ENCODE measurements at places on chromosomes 6 and 20. TPM values are rescaled to one million over a fixed set of nuclear protein-coding genes. Genes with fewer than 3 reads are reported as not detected.

- peaks cover 42% of the 10 kb centered on the region for H3K27me3 ChIP-seq
- H3K4me1 ChIP-seq: no peaks in the 10 kb centered on the region
- no peak overlapping the region for H3K4me3 ChIP-seq
- no peak overlapping the region for H3K27ac ChIP-seq
- DNase-seq: no peak
- no peaks in the 10 kb centered on the region for H3K36me3 ChIP-seq
These were observed 22.9 kb downstream of the IRF4 start for GRCh38 chr6:414447-414846.

GRCh38 chr20:31595654-31596411, 9.3 kb upstream of the ID1 start:
- peak; percentile 89 for DNase-seq
- H3K4me1 ChIP-seq: peaks cover 43% of the 10 kb centered on the region
- peak overlapping the region; percentile 89 for H3K27ac ChIP-seq
- no peaks in the 10 kb centered on the region for H3K27me3 ChIP-seq
- no peaks in the 10 kb centered on the region for H3K36me3 ChIP-seq
- H3K4me3 ChIP-seq: no peak overlapping the region

DNA sequence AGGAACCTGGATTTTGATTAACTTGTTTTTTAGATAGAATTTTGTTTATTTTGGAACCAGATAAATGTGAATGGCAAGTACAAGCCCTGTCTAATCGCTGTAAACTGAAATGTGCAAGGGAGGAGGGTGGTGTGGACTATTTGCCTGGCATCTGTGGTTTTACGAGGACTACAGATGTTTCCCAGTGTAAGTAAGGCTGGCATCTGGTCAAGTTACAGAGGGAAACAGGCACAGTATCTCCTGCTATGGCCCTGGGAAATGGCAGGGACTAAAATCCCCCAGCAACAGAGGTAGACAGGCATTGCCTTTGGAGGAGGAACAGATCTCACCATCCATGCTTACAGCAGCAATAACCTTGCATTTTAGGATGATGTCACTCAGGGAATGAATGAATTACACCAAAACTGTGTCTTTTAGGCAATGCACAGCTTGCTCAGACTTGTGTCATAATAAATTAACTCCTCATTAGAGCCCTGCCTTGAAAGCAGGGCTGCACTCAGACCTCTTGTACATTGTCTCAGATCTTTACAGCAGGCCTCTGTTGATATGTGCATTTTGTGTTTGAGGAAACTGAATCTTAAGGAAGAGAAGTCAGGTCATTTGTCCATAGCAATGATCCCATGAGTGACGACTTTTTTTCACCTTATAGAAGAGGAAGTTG, 96.2 kb downstream of the TCP11 start:
- DNase-seq: no peak
- peak overlapping the region; percentile 92 for H3K27ac ChIP-seq
- H3K4me3 ChIP-seq: no peak overlapping the region
- H3K27me3 ChIP-seq: no peaks in the 10 kb centered on the region
- H3K36me3 ChIP-seq: peaks cover 7% of the 10 kb centered on the region
- H3K4me1 ChIP-seq: peaks cover 100% of the 10 kb centered on the region

GRCh38 chr20:20849161-20849560, 136.7 kb upstream of the RALGAPA2 start:
- H3K36me3 ChIP-seq: no peaks in the 10 kb centered on the region
- peaks cover 58% of the 10 kb centered on the region for H3K27me3 ChIP-seq
- no peak overlapping the region for H3K4me3 ChIP-seq
- no peaks in the 10 kb centered on the region for H3K4me1 ChIP-seq
- H3K27ac ChIP-seq: no peak overlapping the region
- DNase-seq: no peak

DNA sequence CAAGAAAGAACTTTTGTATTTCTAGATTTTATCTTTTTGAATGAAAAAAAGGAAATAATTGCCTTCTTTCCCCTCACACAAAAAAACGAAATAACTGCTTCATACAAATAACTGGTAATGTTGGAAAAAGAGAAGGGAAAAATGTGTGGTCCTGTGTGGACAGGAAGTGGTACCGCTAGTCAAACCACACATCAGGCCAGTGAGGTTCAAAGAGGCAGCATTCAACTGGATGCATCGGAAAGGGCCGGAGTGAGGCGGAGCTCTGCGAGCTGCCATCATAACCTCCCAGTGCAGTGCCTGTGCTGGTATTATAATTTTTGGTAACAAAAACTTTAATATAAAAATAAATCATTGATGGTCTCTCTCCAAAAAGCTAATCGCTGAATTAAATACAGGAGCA, 111.2 kb downstream of the IRF4 start:
- H3K27ac ChIP-seq: no peak overlapping the region
- H3K27me3 ChIP-seq: no peaks in the 10 kb centered on the region
- H3K4me1 ChIP-seq: peaks cover 9% of the 10 kb centered on the region

NKX2-4 gene
- total RNA-seq: not detected

PLN gene
- 2,329 TPM for total RNA-seq

HLA-DQA2 gene
- total RNA-seq: 1.8 TPM

MYL9 gene
- total RNA-seq: 1,345 TPM

DNA sequence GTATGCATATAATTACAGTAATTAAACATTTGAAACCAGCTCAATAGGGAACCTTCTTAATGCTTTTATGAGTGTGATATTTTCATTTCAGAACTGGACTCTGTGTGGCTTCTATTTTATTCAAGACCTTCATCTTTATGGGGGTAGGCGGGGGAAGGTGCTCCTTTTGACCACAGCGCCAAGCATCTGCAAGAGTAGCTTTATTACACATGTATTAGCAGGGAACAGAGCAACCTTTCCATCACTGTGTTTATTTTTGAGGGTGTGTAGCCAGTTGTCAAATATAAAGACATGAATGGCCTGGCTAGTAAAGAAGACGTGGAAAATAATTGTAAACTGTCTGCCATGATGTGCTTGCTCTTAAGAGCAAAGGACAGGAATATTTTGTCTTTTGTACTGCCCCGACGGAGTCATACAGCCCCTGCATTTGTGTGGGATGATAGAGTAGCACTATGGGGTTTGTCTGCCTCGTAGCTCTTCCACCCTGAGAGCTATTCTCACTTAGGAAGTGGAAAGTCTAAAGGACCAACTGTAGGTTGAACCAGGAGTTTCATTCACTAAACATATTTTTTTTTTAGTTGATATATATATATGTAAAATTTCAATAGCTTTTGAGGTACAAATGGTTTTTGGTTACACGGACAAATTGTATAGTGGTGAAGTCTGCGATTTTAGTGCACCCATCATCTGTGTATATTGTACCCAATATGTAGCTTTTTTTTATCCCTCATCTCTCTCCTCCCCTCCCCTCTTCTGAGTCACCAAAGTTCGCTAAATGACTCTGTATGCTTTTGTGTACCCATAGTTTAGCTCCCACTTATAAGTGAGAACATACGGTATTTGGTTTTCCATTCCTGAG, 91.2 kb downstream of the CARMIL1 start:
- no peak overlapping the region for H3K4me3 ChIP-seq
- no peaks in the 10 kb centered on the region for H3K27me3 ChIP-seq
- no peak for DNase-seq
- no peaks in the 10 kb centered on the region for H3K36me3 ChIP-seq
- peaks cover 35% of the 10 kb centered on the region for H3K4me1 ChIP-seq

DNA sequence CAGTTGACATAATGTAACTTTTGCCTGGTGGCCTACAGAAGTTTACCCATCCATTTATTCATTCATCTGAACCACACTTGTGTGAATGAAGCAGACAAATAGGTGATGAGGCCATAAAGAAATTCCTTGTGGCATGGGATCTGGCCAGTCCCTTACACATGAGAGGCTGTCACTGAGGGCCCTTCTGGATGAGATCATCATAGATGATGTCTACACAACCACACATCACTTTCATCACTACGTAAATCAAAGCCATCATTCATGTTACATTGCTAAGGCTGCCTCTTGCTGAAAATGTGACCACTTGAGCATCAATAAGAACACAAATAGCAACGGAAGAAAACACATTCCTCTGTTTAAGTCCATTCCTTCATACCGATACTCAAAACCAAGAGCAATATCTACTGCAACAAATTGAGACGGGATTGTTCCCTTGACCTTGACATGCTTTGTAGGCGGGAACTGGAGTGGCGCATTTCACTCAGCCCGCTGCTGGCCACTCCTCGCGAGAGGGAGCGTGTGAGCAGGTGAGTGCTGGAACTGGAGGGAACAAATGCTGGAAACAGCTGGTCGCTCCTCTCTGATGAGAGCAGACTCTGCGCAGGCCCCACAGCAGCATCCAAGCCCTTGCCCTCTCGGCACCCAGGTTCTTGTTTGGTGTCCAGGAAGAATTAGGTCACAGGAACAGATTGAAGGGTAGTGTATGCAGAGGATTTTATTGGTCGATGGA, 49.3 kb downstream of the FAM50B start:
- peaks cover 12% of the 10 kb centered on the region for H3K4me1 ChIP-seq
- no peaks in the 10 kb centered on the region for H3K36me3 ChIP-seq
- H3K4me3 ChIP-seq: no peak overlapping the region
- H3K27me3 ChIP-seq: no peaks in the 10 kb centered on the region

AIF1 gene
- total RNA-seq: 15.2 TPM

ARHGAP18 gene
- 5.6 TPM for total RNA-seq

DNA sequence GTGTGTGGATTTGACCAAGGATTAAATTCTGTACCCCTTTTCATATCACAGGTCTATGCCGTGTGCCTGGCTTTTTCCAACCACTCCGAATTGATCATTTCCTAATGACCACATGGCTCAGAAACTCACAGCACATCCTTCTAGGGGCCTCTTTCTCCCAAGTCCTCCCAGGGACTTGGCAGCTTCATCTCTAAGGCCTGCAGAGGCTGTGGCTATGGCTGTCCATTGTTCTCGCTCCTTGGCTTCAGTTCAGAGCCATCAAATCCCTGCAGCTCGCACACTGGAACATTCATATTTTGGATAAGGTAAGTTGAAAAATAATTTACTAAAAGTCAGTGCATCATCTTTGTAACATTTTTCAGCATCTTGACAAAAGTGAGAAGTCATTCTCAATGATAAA, 497.2 kb upstream of the CDH4 start:
- no peaks in the 10 kb centered on the region for H3K36me3 ChIP-seq
- H3K4me1 ChIP-seq: no peaks in the 10 kb centered on the region
- H3K4me3 ChIP-seq: no peak overlapping the region

- no peaks in the 10 kb centered on the region for H3K27me3 ChIP-seq
- H3K4me1 ChIP-seq: peaks cover 30% of the 10 kb centered on the region
- DNase-seq: peak; percentile 96
- peak within 1 kb of the TSS; percentile 94 for H3K4me3 ChIP-seq
- no peaks in the 10 kb centered on the region for H3K36me3 ChIP-seq
These were observed at the start of gene MAP1LC3A for GRCh38 chr20:34558320-34559218. Gene MAP1LC3A (plus strand): TSS chr20:34558718. CDS start chr20:34558869, 151 bp downstream.

COL10A1 gene
- 0.05 TPM for total RNA-seq

DNA sequence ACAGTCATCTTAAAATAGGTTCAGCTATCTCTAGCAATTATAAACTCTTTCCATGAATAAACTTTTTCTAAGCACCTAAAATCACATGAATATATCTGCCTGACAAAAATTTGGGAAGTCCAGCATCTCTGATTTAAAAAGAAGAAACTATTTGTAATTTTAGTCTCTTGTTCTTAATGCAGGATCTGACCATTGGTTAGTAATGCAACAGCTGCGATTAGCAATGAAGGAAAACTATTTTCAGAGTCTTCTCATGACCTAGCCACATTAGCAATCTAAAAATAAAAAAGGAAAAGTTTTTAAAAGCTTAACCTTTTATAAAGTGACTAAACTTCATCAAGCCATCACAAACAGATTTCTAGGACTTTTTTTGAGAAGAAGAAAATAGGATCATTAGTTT, 97.5 kb downstream of the PTPRK start:
- no peak overlapping the region for H3K4me3 ChIP-seq
- no peak for DNase-seq
- H3K36me3 ChIP-seq: no peaks in the 10 kb centered on the region
- H3K4me1 ChIP-seq: peaks cover 67% of the 10 kb centered on the region
- peak overlapping the region; percentile 61 for H3K27ac ChIP-seq

DNA sequence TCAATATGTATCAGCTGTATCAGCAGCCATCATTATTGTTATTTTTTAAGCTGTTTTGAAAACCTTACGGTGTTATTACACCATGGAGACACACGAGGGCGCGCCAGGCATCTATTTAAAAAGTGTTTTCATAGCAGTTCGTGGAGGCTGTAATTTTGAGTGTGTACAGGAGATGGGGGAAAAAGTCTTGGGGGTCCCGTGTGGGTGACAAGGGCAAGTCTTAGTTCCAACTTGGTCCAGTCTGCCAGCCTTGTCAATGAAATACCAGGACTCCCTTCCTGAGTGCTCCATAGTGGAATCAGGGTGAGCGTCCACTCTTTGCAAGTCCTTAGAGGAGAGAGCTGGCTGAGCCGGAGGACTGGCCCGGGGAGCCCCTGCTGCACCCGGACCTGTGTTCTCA, 43.3 kb downstream of the SLC2A10 start:
- H3K4me3 ChIP-seq: no peak overlapping the region
- H3K27ac ChIP-seq: no peak overlapping the region
- no peaks in the 10 kb centered on the region for H3K36me3 ChIP-seq
- peaks cover 42% of the 10 kb centered on the region for H3K27me3 ChIP-seq

- H3K27ac ChIP-seq: peak overlapping the region; percentile 71
- H3K4me1 ChIP-seq: peaks cover 22% of the 10 kb centered on the region
- H3K36me3 ChIP-seq: peaks cover 4% of the 10 kb centered on the region
- no peak for DNase-seq
- no peaks in the 10 kb centered on the region for H3K27me3 ChIP-seq
These were observed 174.5 kb downstream of the COL21A1 start for GRCh38 chr6:56072856-56073255.

DNA sequence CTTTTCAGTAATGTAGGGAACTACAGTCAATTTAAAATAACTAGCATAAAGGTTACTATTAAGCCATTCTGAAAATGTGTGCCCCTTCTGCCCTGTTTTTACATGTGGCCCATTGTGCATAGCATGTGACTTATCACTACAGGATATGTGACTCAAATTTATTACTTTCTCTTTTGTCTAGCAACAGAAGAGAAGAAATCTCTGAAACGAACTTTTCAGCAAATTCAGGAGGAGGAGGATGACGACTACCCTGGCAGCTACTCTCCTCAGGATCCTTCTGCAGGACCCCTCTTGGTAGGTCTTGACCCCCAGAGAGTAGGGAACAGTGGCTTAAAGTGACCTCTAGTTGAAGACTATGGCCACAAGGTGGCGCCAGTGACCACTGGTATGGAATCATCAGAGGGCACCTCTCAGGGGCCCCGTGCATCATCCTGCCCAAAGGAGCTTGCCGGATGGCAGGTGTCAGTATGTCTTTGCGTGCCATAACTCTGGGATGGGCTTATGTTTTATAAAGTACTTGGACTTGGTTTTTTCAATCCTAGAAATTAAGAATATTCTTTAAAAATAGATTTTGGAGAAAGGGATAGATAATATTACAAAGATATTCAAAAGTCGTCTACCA, 23.9 kb downstream of the RPRD1B start:
- peaks cover 42% of the 10 kb centered on the region for H3K4me1 ChIP-seq
- DNase-seq: peak; percentile 86
- H3K27ac ChIP-seq: no peak overlapping the region
- no peak overlapping the region for H3K4me3 ChIP-seq

DNA sequence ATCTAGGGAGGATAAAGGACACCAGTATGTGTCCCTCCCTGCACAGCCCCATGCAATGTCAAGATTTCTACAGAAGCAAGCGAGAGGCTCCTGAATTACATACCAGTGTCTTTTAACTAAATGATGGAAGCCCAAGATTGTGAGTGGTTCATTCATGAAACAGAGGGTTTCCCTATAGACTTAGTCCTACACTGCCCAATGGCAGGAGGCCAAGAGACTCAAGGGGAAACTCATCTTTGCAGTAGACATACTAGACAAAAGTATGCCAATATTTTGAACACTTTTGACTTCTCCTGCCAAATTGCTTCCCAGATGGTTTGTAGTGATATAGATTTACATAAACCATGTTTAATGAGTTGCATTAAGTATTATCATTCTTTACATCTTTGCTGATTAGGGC, 557.2 kb upstream of the JAG1 start:
- no peak overlapping the region for H3K27ac ChIP-seq
- no peaks in the 10 kb centered on the region for H3K36me3 ChIP-seq
- peaks cover 34% of the 10 kb centered on the region for H3K4me1 ChIP-seq
- no peak overlapping the region for H3K4me3 ChIP-seq
- no peaks in the 10 kb centered on the region for H3K27me3 ChIP-seq

CGA gene
- total RNA-seq: not detected

Data from left ventricle myocardium inferior (tissue), 1 donor.